Suprapubic skin (tissue), 4 donors: ENCODE measurements at places on chromosomes 12 and 14.

DNA sequence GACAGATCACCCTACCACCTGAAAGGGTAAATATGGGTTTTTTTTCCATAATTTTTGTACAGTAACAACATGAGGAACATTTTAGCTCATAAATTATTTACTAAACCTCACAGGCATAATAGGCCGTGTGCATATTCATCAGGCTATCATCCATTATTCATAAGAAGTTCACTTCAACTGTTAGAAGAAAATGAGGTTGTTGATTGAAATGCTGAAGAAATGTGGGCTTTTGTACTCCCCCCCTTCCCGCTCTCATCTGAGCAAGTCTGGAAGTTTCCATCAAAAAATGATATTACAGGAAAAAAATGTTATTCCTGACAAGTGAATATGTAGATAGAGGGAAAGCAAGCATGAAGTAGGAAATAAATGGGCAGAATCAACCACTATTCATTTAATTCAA lies 7.9 kb upstream of the POU6F1 start:
- no peaks in the 10 kb centered on the region for H3K27me3 ChIP-seq
- no peak overlapping the region for H3K27ac ChIP-seq
- no peak for DNase-seq
- no peaks in the 10 kb centered on the region for H3K36me3 ChIP-seq

- no peak overlapping the region for H3K4me3 ChIP-seq
- peak overlapping the region; percentile 52 for H3K27ac ChIP-seq
- peaks cover 12% of the 10 kb centered on the region for H3K4me1 ChIP-seq
- peak; percentile 69 for DNase-seq
- peaks cover 4% of the 10 kb centered on the region for H3K36me3 ChIP-seq
- H3K27me3 ChIP-seq: no peaks in the 10 kb centered on the region
Observed at GRCh38 chr14:75831455-75831854, 150.3 kb downstream of the TGFB3 start.

- no peaks in the 10 kb centered on the region for H3K27me3 ChIP-seq
- DNase-seq: no peak
- no peaks in the 10 kb centered on the region for H3K4me1 ChIP-seq
Observed at GRCh38 chr12:86188226-86188625, 68.0 kb downstream of the MGAT4C start.

DNA sequence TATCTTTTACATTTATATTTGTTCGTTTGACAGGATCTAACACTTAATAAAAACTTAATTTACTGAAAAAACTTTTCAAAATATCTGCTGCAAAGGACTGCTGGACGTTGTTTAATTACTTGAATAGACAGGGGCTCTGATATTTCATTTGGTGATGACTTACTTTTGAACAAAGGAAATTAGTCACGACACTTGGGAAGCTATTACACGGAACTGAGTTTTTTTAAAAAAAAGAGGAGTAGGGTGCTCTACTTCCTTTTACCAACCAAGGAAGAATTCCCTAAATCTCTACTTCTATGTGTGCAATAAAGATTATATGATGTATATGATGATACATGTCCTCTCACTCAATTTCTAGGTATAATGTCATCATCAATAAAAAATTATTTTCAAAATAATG lies 4.7 kb downstream of the FGD6 start:
- no peak overlapping the region for H3K27ac ChIP-seq
- peaks cover 31% of the 10 kb centered on the region for H3K4me1 ChIP-seq
- no peak for DNase-seq
- no peaks in the 10 kb centered on the region for H3K36me3 ChIP-seq
- no peak overlapping the region for H3K4me3 ChIP-seq

- DNase-seq: no peak
- H3K4me1 ChIP-seq: peaks cover 11% of the 10 kb centered on the region
- peaks cover 21% of the 10 kb centered on the region for H3K36me3 ChIP-seq
- H3K27me3 ChIP-seq: no peaks in the 10 kb centered on the region
- H3K4me3 ChIP-seq: no peak overlapping the region
Observed at GRCh38 chr14:65033181-65033580, 46.5 kb downstream of the FNTB start.

GRCh38 chr14:30799933-30800332 lies 74.4 kb upstream of the COCH start:
- no peaks in the 10 kb centered on the region for H3K4me1 ChIP-seq
- H3K36me3 ChIP-seq: no peaks in the 10 kb centered on the region
- H3K27me3 ChIP-seq: no peaks in the 10 kb centered on the region

DNA sequence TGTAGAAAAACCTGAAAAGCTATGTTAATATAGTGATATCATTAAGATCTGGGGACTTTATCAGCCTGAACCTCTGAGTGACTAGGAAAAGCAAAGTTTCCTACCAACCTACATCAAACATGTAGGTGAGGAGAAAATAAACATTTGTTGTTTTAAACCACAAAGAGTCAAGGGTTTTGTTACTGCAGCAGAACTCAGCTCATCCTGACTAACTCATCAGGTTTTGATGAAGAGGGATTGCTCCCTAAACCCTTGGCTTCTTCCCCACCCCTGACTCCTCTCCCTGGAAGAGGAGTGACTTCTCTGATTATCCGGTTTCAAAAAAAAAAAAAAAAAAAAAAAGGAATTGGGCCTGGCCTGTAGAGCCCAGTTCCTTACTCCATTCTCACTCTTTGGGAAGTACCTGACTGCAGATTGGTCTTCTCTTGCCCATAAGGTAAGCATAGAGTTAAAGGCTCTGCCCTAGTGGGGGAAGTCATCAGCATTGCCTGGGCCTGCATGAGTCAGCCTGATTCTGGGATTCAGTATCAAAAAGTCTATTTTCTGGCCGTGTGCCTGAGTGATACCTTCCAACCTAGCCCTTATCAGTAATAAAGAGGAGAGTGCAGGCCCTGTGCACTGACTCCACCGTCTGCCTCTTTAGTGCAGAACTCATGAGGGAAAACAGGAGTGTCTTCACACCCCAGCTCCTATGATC lies 16.9 kb downstream of the BDKRB1 start:
- no peak overlapping the region for H3K4me3 ChIP-seq
- H3K4me1 ChIP-seq: peaks cover 58% of the 10 kb centered on the region
- no peaks in the 10 kb centered on the region for H3K27me3 ChIP-seq
- no peaks in the 10 kb centered on the region for H3K36me3 ChIP-seq
- no peak for DNase-seq
- no peak overlapping the region for H3K27ac ChIP-seq

- H3K4me3 ChIP-seq: no peak overlapping the region
- DNase-seq: no peak
- no peaks in the 10 kb centered on the region for H3K36me3 ChIP-seq
- H3K4me1 ChIP-seq: no peaks in the 10 kb centered on the region
- H3K27me3 ChIP-seq: no peaks in the 10 kb centered on the region
Observed at GRCh38 chr14:72254202-72254936, 322.1 kb downstream of the RGS6 start.
